Type B pancreatic cell (in vitro differentiated cells): ENCODE measurements at places on chromosomes 5 and 9. TPM values are rescaled to one million over a fixed set of nuclear protein-coding genes. Genes with fewer than 3 reads are reported as not detected.

- DNase-seq: no peak
Measured at GRCh38 chr5:28542987-28543386, 1504.6 kb upstream of the CDH9 start.

DNA sequence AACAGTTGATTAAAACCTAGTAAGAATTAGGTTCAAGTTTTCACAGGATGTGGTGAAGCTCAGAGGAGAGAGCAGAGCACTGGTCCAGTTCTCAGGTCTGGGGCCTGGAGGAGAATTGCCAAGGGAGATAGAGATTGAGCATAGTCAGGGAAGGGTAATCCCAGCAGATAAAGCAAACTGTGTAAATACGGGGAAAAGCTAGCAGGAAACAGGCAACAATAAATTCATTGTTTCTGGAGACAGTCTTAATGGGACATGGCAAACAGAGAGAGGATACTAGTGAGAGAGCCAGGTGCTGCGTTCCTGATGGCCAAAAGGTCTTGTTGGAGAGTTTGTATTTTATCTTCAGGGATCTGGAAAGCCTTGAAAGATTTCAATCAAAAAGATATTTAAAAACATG, 333.0 kb downstream of the PDE4D start:
- DNase-seq: no peak

GRCh38 chr5:146345240-146345577, 6.6 kb downstream of the POU4F3 start:
- no peak for DNase-seq

GRCh38 chr9:132543251-132543650, 39.2 kb upstream of the BARHL1 start:
- DNase-seq: no peak

- DNase-seq: no peak
Measured at GRCh38 chr5:152405145-152405544, at the start of gene NMUR2. Gene NMUR2 (minus strand): TSS chr5:152405279. CDS start chr5:152405113, 166 bp downstream.

The GOLGA1 gene
- 18.4 and 22.6 TPM in 2 replicates for total RNA-seq

- DNase-seq: no peak
Measured at GRCh38 chr9:109574061-109574882, 76.2 kb upstream of the PTPN3 start.

The GABRA6 gene
- total RNA-seq: not detected in 2 replicates

The MAT2B gene
- 41.2 and 56.4 TPM in 2 replicates for total RNA-seq

DNA sequence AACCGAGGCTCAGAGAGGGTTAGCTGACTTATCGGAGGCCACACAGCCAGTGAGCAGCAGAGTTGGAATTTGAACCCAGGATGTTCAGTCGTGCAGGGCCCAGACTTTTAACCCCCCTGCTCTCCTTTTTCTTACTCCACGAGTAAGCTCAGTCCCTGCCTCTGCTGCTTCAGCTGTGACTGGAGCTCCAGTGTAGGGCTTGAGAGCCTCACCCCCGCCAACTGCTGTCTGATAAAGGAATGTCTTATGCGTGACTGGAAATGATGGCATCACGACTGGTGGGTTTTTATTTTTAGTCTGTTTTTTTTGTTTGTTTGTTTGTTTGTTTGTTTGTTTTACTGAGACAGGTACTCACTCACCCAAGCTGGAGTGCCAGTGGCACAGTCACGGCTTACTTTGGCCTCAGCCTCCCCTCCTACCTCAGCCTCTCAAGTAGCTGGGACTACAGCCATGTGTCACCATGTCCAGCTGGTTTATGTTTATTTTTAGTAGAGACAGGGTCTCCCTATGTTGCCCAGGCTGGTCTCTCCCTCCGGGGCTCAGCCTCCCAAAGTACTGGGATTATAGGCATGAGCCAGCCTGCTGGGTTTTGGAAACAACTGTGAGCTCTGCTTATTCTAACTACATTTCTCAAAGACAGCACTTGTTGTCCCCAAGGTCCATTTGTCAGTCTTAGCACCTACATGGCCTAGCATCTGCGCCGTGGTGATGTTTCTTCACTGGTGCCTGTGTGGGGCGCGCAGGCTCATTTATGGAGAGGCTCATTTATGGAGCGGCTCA, 52.5 kb upstream of the NCS1 start:
- no peak for DNase-seq

The PTPRD gene
- total RNA-seq: 24.3 and 197 TPM in 2 replicates
